ENCODE measurements at places on chromosomes 12 and 14.

- DNase-seq = no peak
Observed at GRCh38 chr12:118175823-118176447, 40.0 kb downstream of the PEBP1 start.

DNA sequence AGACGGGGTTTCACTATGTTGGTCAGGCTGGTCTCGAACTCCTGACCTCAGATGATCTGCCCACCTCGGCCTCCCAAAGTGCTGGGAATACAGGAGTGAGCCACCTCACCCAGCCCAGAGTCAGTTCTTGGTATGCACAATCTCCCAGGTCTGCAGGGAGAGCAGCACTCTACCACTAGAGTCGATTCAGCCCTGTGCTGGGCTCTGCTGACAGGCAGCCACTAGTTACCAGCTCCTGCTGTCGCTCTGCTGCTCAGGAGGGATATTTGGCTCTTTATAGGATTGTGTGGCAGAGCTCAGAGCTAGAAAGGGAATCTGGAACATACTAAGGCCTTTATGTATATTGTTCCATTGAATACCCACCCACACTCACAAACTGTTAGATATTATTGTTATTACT is 44.3 kb downstream of the SPTB start:
- no peak for DNase-seq

DNA sequence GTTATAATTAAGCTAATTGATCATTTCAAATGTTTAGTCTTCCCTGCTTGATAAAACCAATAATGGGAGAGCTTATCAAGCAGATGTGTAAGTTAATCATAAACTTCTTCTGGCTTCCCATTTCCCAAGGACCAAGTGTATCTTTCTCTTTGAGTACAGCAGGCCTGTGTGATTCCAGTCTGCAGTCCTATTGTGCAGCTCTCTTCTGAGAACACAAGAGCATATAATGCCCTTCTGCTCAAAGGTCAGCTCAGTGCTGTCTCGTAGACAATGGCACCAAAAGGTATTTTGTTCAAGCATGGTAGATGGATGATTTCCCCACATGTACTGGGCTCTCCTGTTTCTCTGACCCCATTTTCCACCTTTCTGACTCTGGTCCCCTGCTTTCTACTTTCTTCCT is 101.8 kb upstream of the DYRK2 start:
- DNase-seq = no peak

- no peak for DNase-seq
Observed at GRCh38 chr14:60573943-60574495, 65.1 kb downstream of the SIX6 start.

GRCh38 chr14:89540830-89541470 is 123.9 kb upstream of the FOXN3 start:
- DNase-seq = no peak

DNA sequence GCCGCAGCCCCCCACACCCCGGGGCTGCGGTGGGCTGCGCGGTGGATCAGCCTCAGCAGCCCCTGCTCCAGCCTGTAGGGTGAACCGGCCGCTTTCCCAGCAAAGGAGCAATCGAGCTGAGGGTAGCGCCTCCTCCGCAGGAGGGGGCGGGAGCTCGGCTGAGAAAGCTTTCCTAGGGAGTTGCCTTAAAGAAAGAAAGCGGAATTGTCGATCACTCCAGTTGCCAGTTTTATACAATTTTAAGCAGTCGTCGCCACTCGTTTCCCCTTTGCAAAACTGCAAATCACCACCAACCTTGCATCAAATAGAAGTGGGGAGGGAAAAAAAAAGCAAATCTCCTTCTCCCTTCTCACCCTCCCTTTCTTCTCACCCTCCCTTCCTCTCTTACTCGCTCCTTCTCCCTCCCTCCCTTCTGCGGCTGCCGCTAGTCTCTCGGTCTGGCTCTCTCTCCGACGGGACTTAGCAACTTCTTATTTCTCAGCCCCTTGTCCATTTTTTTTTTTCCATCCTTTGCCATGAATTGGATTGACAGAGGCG is at the start of gene PDE3A:
Gene PDE3A (plus strand): TSS at position 424 of the 537 bp plus-strand sequence. CDS start 748 bp downstream, outside the sequence.
- no peak for DNase-seq

GRCh38 chr14:30528119-30528518 is 30.8 kb upstream of the G2E3 start:
- DNase-seq = no peak

- DNase-seq = no peak
Observed at GRCh38 chr14:36130186-36130585, 46.3 kb downstream of the PTCSC3 start.

GRCh38 chr14:99717682-99718013 is 33.5 kb downstream of the CYP46A1 start:
- DNase-seq = no peak

GRCh38 chr14:35964697-35965286 is 138.7 kb downstream of the BRMS1L start:
- no peak for DNase-seq

DNA sequence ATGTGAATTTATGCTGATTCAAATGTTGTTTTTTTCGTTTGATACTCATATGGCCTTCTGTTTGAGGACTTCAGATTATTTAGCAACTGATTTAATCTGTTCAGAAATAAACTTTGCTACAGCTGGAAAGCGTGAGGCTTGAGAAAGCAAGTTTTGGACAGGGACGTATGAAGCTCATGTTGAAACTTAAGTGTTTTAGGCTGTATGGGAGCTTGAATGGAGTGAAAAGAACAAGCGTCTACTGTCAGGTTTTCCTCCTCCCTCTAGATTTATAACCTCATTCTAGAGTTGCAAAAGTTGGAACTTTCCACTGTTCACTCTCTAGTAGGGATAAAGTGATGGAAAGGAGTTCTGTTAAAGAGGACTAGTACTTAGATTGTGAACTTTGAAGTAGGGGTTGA is 1.0 kb downstream of the PRPF39 start:
- no peak for DNase-seq

- DNase-seq = no peak
Observed at GRCh38 chr12:110768960-110769359, 26.3 kb upstream of the PPP1CC start.

DNA sequence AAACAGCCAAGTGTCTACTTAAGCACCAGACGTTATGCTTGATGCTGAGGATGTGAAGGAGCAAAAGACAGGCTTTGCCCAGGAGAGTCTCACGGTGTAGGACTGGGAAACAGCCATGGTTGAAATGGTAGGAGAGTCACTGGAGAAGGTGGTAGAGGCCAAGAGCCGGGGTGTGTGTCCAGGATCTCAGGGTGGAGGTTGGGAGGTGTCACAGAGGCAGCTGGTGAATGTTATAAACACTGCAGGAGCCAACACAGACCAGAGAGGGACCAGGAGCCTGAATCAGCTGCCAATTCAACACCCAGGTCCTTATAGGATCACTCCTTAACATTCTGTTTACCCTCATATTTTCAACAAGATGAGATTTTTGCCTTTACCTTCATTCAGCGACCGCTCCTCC is 7.5 kb downstream of the NID2 start:
- no peak for DNase-seq

- DNase-seq = no peak
Observed at GRCh38 chr14:77305696-77306095, 15.0 kb downstream of the POMT2 start.

- DNase-seq = no peak
Observed at GRCh38 chr12:15558915-15559528, 230.2 kb downstream of the EPS8 start.

DNA sequence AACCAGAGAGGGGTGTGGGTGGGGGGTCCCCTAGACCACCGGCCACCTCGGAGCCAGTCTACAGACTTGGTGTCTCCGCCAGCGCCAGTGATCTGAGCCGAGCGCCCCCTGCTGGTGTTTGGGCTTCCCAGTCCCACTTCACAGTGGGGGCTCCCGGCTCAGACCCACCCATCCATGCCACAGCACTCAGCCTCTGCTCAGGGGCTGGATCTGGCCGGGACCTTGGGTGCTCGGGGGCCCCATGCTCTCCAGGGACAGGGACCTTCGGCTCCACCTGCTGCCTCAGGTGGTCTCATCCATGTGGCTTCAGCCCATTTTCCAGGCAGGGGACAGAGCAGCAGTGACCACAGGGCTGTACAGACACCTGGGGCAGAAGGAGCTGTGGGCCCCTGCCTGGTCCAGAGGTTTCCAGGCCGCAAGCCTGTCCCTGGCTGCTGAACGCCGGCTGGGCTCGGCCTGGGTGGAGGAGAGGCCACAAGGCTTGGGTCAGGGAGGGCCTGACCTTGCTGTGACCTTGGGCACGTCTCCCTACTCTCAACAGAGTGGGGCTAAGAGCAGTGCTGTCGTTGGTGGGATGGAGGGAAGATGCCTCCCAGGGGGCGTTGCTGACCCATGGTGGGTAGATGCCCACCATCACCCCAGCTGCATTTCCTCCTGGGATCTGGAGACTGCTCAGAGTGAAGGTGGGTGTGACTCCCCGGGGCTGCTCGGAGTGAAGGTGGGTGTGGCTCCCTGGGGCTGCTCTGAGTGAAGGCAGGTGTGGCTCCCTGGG is 86.3 kb downstream of the KIF26A start:
- DNase-seq = peak; percentile 13

- no peak for DNase-seq
Observed at GRCh38 chr14:34034447-34035176, 83.7 kb upstream of the EGLN3 start.

- DNase-seq = no peak
Observed at GRCh38 chr12:47992776-47993175, 11.5 kb downstream of the COL2A1 start.

DNA sequence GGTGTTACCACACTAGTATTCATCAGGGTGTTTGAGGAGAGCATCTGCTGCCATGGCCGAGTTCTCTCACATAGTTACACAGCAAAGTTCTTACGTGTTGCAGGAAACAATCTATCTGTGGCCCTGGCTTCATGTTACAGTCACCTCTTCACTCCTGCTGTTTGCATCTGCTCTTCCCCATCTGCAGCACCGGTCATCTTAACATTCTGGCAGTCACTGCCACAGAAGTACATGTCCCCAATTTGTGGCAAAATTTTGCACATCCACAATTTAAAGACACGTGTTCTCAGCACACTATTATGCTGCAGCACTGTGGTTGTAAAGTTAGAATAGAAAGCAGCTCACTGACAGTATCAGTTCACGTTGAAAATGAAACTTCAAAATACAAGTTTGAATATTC is 23.2 kb downstream of the MAPK1IP1L start:
- no peak for DNase-seq

GRCh38 chr14:99518441-99519346 is 37.5 kb downstream of the CCNK start:
- peak; percentile 28 for DNase-seq

DNA sequence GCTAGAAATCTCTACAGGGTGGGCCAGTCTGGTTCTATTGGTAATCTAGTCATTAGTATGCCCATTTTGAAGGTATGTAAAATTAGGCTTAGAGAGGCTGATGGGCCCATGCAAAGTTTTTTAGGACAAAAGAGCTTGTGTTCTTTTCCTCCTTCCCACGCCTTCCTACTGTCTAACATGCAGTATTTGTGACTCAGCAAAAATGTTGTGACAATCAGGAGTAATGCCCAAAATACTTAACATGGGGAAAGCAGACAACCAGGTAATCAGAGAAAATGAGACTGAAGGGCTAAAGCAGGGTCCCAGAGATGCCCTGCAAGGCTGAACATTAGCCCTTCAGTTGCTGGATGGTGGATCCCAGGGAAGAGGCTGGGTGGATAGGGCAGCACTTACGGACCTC is 437.9 kb downstream of the BCL11B start:
- no peak for DNase-seq

DNA sequence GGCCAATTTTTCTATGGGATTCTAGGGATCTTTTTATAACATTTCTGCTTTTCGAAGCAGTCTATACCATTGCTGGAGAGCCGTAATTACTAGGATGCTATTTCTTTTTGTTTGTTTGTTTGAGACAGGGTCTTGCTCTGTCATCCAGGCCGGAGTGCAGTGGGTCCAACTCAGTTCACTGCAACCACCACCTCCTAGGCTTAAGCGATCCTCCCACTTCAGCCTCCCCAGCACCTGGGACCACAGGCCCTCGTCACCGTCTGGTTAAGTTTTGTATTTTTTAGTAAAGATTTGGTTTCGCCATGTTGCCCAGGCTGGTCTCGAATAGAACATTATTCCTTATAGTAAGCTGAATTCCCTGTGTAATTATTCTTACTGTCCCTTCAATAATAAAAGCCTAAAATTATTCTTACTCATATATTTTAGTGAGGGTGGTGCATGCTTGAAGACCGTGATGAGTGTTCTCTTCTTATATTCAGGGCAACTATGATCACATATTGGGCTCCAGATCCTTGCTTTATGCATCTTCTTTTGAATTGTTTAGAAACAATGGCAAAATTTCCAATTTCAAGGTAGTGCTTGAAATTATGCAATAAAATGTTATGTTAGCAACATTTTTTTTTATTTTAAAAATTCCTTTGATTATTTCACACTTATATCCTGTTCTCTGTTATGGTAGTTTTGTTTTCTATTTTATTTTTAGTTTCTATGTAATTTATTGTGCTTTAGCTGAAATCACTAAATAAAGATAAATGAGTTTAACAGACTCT is 66.2 kb downstream of the CRADD start:
- no peak for DNase-seq

GRCh38 chr12:59181196-59181777 is 261.0 kb upstream of the LRIG3 start:
- DNase-seq = no peak

DNA sequence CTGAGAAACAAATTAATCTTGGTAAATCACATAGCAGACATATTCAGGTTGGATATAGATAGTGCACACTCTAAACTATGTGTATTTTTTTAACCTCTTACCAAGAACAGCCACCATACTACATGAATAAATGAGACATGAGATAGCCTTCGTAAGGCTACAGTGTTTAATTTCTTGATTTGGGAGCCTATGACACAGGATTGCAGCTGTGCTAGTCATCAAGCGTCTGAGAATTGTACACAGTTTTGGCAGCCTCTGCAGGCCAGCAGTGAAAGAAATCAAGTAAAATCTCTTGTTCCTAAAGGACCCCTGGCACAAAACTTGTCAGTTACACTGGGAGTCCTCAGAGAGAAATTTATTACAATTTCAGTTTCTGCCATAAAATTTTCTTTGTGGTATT is 236.1 kb downstream of the C12orf50 start:
- no peak for DNase-seq

DNA sequence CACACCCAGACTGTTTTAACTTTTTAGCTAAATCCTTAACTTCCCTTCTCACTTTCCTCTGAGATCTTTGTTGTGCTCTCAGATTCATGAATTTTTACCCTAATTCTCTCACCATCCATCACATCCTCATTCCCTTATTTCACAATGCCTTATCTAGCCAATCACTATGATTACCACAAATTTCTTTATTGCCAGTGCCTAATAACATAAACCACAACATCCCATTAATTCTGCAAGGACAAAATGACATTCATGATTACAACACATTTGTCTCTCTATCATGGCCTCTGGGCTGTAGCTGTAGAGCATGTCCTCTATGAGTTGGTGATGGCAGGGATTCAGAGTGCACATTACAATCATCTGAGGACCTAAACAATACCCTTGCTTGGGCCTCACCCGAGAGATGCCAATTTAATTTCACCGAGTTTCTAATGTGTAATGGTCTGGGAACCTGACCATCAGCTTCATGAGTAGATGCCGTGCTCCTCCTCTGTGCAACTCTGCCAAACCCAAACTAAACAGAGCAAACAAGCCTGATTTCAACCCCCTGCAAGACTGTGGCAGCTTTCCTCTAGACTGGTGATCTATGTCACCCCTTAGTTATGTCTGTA is 99.3 kb downstream of the SPTSSA start:
- DNase-seq = no peak

- DNase-seq = no peak
Observed at GRCh38 chr12:115149279-115149678, 465.3 kb upstream of the TBX3 start.

GRCh38 chr12:22110176-22110575 is 64.2 kb downstream of the CMAS start:
- no peak for DNase-seq

GRCh38 chr14:51844081-51844881 is 16.1 kb upstream of the GNG2 start:
- no peak for DNase-seq

- no peak for DNase-seq
Observed at GRCh38 chr14:78983126-78983525, 813.0 kb downstream of the NRXN3 start.

All from NK-92 treated with Interleukin-12 subunit alpha and Interleukin-12 subunit beta, amount 100 ng/mL, for 24 hours (cell line).